ENCODE measurements at places on chromosomes 16 and 17.

- DNase-seq: no peak
These were observed at the start of gene HSF4 for GRCh38 chr16:67164599-67165061. TSS of gene HSF4 (plus strand) at chr16:67164745. CDS start at chr16:67164812, 67 bp downstream.

GRCh38 chr17:50573866-50574611 lies 13.5 kb downstream of the CACNA1G start:
- DNase-seq: no peak

- DNase-seq: no peak
These were observed 20.9 kb upstream of the NSRP1 start for GRCh38 chr17:30095507-30096244.

GRCh38 chr17:1412185-1413110 lies 12.4 kb upstream of the YWHAE start:
- no peak for DNase-seq

- DNase-seq: no peak
These were observed 50.8 kb downstream of the SDK2 start for GRCh38 chr17:73593249-73593965.

DNA sequence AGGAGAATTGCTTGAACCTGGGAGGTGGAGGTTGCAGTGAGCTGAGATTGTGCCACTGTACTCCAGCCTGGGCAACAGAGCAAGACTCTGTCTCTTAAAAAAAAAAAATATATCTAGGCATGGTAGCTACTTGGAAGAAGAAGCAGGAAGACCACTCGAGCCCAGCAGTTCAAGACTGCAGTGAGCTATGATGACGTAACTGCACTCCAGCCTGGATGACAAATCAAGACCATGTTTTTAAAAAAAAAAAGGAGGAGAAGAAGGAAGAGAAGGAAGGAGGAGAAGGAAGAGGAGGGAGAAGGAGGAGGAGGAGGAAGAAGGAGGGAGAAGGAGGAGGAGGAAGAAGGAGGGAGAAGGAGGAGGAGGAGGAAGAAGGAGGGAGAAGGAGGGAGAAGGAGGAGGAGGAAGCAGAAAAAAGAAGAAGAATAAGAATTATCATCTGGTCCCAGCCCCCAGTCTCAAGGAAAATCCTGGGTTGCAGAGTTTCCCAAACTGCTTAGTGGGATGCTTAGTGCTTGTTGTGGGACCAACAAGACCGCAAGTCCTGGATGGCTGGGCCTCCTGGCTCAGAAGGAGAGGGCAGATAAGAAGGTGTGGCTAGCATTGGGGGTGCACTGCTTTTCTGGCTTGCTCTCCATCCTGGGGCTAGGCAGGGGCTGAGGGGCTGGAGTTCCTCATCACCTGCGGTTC lies 3.7 kb upstream of the DRC7 start:
- DNase-seq: no peak

- no peak for DNase-seq
These were observed 5.6 kb downstream of the ERAL1 start for GRCh38 chr17:28860363-28860808.

GRCh38 chr16:78624366-78624765 lies 524.9 kb downstream of the WWOX start:
- DNase-seq: no peak

GRCh38 chr17:77291591-77292386 lies 151.0 kb downstream of the SEC14L1 start:
- DNase-seq: no peak

DNA sequence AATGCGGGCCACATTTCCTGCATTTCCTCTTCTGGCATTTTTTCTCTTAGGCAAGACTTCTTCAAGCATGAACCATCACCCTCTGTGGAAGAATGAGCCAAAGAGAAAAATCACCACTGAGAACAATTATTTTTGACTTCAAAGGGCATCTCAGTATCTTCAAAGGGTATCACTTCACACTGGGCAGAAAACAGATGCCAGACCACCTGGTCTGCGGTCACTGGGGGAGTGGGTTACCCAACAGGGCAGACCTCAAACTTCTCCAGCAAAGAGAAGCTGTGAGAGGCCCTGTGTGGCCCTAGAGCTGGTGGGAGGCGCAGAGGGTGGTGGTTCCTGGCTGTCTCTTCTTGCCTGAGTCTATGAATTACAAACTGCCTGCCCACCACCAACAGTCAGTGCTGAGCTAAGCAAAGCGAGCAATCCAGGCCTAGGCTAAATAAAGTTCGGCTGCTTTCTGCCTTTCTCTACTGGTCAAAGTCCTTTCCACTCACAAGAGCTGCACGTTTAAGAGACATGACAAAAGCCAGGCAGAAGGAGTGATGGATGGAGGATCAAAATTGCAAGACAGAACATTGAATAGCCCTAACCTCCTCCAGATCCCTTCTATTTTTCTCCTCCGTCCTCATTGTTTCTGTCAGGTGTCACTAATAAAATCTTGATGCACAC lies 602.7 kb upstream of the CDH5 start:
- no peak for DNase-seq

- no peak for DNase-seq
These were observed 74.6 kb downstream of the AMFR start for GRCh38 chr16:56350491-56351405.

All from non-pigmented ciliary epithelial cell (primary cell).